ENCODE measurements at places on chromosomes 16 and 17.

DNA sequence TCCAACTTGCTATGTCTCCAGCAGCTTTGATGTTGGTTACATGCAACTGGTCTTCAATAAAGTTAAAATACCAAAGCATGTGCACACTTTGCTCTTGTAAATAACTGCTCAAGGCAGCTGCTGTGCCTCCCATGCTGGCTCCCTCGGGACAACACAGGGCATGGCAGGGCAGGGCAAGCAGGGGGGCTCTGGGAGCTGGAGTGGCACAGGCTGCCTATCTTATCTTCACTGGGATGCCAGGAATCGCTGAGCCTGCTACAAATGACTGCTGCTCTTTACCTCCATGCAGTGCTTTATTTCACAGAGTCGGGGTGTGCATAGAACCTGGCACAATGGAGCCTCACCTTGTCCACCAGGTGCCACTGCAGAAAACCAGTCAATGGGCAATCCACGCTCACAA, 21.8 kb downstream of the PEMT start:
- DNase-seq = no peak

- no peak for DNase-seq
Measured at GRCh38 chr16:23029733-23030420, 119.4 kb downstream of the USP31 start.

DNA sequence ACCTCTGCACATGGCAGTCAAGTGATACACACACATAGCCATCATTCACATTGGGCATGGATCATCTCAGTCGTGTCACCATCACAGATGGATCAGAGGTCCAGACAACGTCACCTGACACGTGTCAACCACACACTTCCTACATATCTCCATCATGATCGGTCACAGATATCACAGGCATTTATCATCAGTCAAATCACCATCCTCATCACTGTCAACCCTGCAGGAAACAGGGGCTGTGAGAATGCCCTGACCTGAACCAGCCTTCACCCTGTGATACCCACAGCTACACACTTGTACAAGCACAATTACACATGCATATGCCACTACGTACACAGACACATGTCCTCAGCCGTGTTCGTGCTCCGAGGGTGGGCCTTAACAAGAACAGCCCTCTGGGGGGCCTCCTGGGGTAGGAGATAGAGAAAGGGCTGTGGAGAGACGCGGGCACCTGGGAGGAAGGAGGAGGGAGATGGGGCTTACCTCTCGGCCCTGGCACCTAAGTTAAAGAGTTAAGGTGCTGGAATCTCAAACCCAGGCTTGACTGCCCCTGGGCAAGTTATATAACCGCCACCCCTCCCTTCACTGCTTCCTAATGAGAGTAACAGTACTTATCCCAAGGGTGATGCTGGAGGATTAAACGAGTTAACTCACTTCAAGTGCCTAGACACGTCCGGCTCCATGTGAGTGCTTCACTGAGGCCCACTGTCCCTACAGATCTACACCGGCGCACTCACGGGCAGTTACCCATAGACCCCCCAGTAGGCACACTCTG, 1.1 kb downstream of the SLC12A4 start:
- DNase-seq = no peak

- DNase-seq = no peak
Measured at GRCh38 chr17:36089888-36090836, at the start of gene CCL3. TSS of gene CCL3 (minus strand) at chr17:36090143. CDS start at chr17:36090058, 85 bp downstream.

- no peak for DNase-seq
Measured at GRCh38 chr16:19607616-19608280, 52.2 kb downstream of the VPS35L start.

DNA sequence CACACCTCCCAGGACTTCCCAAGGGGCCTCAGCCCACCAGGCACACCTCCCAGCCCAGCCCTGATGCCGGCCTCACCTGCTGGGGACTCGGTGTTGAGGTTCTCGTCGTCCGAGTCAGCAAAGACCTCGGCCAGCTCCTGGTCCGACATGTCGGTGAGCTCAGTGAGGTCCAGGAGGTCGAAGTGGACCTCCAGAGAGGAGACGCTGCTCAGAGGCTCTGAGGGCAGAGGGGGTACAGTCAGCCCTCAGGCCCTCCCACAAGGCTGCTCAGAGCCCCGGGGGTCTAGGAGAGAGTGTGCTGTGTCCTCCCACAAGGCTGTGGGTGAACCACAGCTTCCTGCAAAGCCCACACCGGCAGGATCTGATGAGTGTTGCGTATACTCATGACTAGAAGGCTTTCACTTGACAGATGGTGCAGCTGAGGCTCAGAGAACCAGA, 10.5 kb downstream of the DBNDD1 start:
- no peak for DNase-seq

DNA sequence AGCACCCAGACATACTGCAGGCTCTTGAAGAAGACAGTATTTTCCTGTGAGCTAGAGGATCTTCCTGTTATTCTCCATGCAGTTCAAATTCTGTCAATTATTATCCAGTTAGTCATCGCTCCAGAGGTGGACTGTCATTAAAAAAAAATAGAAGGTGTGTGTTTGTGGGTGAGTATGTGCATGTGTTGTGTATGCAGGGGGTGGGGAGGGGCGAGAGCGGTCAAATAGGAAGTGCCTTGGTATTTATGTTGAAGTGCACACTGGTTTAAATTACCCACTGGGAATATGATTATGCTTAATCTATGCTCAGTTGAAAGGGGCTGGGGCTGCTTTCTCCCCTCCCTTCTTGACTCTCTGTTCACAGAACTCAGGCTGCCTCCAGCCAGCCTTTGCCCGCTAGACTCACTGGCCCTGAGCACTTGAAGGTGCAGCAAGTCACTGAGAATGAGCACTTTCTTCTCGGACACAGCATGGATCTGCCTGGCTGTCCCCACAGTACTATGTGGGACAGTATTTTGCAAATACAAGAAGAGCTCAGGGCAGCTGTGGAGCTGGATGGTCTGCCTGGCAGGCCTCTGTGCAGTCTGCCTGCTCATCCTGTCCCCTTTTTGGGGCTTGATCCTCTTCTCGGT, at the start of gene HSD17B2:
TSS of gene HSD17B2 (plus strand) at position 273 of the 632 bp plus-strand sequence. CDS start at position 445, 172 bp downstream.
- no peak for DNase-seq

GRCh38 chr16:51431517-51432241, 280.6 kb upstream of the SALL1 start:
- DNase-seq = no peak

GRCh38 chr17:75325827-75326225, 36.6 kb upstream of the SLC25A19 start:
- DNase-seq = no peak

GRCh38 chr17:29007860-29008455, 2.1 kb upstream of the SEZ6 start:
- DNase-seq = no peak

GRCh38 chr17:43917348-43918025, 10.2 kb upstream of the MPP2 start:
- DNase-seq = peak; percentile 63

- no peak for DNase-seq
Measured at GRCh38 chr16:3074860-3075522, 9.6 kb downstream of the IL32 start.

GRCh38 chr16:11053916-11054460, 109.6 kb downstream of the CLEC16A start:
- DNase-seq = peak; percentile 81

DNA sequence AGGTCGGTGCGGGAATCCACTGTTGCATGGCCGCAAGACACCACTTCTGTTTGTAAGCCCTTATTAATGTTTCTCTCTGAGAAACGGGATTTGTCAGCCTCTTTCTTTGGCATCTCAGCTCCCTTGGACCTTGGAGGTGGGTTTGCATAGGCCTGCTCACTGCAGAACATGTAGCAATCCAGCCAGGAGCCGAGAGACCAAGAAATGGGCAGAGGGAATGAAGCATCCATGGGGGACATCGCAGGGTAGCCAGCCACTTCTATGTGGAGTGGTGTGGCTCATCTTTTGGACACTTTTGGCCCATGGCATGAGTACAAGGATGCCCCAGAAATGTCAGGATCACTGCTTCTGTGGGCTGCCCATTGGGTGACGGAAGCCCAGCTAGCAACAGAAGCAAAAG, 79.4 kb downstream of the GSG1L start:
- DNase-seq = no peak

Measured in glutamatergic neuron (in vitro differentiated cells).